ENCODE measurements at places on chromosomes 1 and 21.
A peak's percentile ranks its signal among the peaks of the same experiment; 100 is the strongest.

DNA sequence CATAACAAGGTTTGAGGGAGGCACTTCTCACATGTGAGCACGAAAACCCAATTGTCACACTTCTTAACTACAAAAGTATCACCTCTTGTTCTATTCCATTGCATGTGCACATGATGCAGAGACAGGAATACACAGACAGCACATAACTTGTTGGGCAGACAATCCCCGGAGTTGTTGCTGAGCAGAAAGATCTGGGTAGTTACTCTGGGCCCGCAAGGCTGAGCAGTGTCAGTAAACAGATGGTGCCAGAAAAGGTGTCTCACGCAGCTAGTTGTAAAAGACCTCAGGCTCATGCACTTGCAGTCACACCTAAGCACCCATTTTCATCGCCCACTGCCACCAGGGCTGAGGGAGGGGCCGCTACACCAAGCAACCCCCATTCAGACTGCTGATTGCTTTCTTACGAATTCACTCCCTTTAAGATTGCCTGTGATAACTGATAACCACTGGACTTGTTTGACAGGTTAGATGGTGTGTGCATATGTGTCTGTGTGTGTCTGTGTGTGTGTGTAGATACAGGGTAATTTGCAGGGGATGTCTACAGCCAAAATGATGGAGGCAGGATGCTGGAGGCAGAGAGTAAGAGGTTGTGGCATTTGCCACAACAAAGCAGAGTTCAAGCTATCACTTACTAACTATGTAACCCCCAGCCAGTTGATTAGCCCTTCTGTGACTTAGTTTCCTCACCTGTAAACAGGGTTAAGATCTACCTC is 4.2 kb downstream of the LGR6 start:
- DNase-seq: no peak

- DNase-seq: no peak
These were observed 9.5 kb upstream of the DEGS1 start for GRCh38 chr1:224173523-224173922.

DNA sequence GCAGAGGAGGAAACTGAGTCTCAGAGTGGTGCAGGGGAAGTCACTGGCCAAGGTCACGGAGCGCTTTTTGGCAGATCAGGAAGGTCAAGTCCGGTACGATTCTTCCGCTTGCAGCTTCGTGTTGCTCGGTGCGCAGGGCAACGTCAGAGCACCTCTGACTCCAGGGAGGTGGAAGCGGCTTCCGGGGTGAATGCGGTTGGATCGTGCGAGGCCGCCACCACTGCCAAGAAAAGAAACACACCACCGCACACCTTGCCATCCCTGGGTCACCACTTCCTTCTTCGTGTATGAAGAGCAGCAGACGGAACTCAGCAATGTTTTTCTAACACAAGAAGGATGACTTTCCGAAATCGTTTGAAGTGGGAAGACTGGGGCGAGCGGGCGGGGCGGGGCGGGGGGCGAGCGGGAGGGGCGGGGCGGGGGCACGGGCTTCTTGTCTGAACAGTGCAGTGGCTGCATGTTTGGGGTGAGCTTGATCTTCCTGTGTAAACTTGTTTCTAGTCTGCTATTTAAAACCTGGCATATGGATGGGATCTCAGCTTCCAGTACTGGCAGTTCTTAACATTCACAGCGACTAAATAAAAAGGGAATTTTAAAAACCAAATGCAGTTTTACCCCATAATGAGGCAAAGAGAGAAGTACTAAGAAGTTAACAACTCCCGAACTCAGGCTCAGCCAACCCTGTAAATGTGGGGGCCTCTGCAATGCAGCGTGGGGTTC is 300.0 kb downstream of the RRAGC start:
- DNase-seq: peak; percentile 76

DNA sequence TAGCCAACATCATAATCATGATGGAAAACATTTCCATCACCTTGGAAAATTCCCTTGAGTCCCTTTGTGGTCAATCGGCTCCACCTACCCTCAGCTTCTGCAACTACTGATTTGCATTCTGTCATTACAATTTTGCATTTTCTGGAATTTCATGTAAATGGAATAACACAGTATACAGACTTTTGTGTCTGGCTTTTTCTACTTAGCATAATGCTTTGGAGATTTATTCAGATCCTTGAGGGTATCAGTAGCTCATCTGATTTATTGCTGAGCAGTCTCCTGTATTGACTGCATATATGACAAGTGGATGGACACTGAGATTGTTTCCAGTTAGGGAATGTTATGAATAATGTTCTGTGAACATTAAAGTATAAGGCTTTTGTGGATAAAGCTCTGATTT is 358.3 kb downstream of the USP25 start:
- DNase-seq: no peak

- DNase-seq: no peak
These were observed 5.8 kb downstream of the INKA2 start for GRCh38 chr1:111733183-111733991.
